Natural killer cell (primary cell): ENCODE measurements at places on chromosomes 6 and 20. TPM values are rescaled to one million over a fixed set of nuclear protein-coding genes. Genes with fewer than 3 reads are reported as not detected.

The EPPIN gene
- total RNA-seq: not detected

GRCh38 chr6:26743157-26743821 is 83.7 kb upstream of the ZNF322 start:
- H3K36me3 ChIP-seq: no peaks in the 10 kb centered on the region
- peak; percentile 5 for DNase-seq
- no peak overlapping the region for H3K27ac ChIP-seq
- peaks cover 29% of the 10 kb centered on the region for H3K27me3 ChIP-seq

DNA sequence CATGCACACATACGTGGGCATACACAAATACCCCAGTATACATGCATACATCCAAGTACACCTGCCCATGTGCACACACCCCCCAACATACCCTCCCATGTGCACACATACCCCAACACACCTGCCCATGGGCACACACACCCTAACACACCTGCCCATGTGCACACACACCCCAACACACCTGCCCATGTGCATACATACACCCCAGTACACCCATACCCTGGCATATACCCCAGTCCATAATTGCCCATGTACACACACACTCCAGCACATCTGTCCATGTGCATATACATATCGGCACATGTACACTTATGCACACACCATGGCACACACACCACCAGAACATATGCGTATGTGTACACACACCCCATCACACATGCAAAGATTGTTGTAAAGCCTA is 475.2 kb downstream of the PREX1 start:
- no peak for DNase-seq
- H3K4me1 ChIP-seq: no peaks in the 10 kb centered on the region
- no peak overlapping the region for H3K4me3 ChIP-seq
- H3K27me3 ChIP-seq: no peaks in the 10 kb centered on the region

DNA sequence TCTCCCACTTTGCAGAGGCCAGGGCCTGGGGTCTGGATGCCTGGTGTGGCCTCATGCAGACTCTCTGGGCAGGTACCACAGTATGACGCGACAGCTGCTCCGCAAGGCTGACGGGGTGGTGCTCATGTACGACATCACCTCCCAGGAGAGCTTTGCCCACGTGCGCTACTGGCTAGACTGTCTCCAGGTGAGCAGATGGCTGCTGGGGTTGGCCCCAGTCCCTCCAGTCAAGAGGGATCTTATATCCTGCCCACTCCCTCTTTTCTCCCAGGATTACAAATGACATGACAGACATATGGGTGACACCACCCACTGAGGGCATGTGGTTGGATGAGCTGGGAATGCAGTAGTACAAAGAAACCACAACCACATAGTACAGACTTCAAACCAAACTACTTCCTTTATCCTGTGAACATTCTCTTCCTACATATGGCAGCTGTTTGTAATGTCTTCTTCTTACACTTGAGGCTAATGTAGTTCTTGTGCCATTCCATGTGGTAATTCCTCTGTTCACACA is 29.9 kb downstream of the RAB44 start:
- DNase-seq: no peak
- H3K27me3 ChIP-seq: no peaks in the 10 kb centered on the region
- peaks cover 11% of the 10 kb centered on the region for H3K4me1 ChIP-seq
- no peaks in the 10 kb centered on the region for H3K36me3 ChIP-seq

- H3K27ac ChIP-seq: no peak overlapping the region
- H3K27me3 ChIP-seq: no peaks in the 10 kb centered on the region
- no peaks in the 10 kb centered on the region for H3K4me1 ChIP-seq
- DNase-seq: no peak
- no peak overlapping the region for H3K4me3 ChIP-seq
Observed at GRCh38 chr6:84273048-84273809, 45.8 kb upstream of the CEP162 start.
